ENCODE measurements at places on chromosomes 1 and 21.

DNA sequence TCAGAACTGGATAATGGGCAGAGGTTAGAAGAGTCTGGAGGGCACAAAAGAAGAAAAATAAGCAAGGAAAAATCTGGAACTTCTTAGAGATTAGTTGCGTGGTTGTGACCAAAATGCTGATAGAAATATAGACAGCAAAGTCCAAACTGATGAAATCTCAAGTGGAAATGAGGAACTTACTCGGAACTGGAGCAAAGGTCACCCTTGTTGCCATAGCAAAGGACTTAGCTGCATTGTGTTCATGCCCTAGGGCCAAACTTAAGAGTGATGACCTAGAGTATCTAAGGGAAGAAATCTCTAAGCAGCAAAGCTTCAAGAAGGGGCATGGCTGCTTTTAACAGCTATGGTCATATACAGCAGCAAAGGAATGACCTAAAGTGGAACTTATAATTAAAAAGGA, 180.0 kb downstream of the TTLL7 start:
- ATAC-seq: peak; percentile 39

GRCh38 chr1:226408285-226409184, 642 bp upstream of the PARP1 start:
- ATAC-seq: peak; percentile 4

- ATAC-seq: no peak
These were observed 32.6 kb upstream of the HTR1D start for GRCh38 chr1:23249787-23250454.

DNA sequence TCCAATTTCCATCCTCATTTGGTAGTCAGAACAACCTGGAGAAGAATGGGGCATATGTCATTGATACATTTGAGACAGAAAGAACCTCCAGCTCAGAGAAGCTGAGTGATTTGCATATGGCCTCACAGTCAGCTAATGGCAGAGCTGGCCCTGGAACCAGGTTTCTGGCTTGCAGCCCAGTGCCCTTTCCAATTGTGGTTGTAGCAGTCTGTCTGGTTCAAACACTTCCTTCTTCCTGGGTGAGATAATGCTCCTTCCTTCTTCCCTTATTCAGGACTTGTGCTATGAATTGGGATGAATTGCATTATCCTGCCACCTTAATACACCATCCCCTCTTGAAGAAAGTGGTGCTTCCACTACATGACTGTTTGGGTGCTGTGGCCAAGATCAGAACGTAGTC, 24.2 kb downstream of the SLC5A9 start:
- ATAC-seq: peak; percentile 79

DNA sequence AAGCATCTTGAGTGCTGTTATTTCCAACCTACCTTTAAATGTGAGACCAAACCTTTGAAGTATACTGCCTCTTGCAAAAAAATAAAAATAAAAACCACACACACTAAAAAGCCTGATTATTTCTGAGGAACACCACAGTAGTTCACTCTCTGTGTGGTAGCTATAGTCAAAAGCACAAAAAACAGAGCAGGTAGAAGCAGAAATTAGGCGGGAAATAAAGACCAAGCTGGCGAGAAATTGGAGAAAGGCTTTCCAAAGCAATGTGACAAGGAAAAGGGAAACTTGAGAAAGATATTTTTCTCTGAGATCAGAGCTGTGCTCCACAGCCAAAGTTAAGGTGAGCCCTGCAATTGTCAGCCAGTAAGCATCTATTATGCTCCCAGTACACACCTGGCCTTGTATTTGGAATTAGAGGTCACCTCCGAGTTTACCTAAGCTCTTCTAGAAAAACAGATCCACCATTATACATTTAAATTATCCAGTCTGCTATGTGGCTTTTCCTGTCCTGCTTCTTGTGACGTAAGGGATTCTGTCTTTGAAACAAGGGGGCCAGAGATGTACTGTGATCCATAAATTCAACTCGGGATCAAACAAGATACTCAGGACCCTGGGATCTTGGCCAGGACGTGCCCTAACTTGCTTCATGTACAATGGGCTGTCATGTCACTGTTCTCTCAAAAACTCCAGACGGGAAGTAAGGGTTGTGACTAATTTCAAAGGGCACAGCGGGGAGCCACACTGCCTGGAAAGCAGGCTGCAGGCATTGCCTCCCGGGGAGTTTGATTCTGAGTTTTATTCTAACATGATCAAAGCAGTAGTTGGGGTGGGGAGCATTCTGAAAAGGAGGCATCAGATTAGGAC, 39.8 kb upstream of the RAB4A start:
- ATAC-seq: peak; percentile 72

Data from esophagus mucosa (tissue), 1 donor.